ENCODE measurements at places on chromosomes 1 and 21.

- DNase-seq = no peak
These were observed 40.3 kb downstream of the GPR88 start for GRCh38 chr1:100578201-100578600.

GRCh38 chr1:59146651-59147358 is 150.1 kb upstream of the FGGY start:
- DNase-seq = peak; percentile 49

DNA sequence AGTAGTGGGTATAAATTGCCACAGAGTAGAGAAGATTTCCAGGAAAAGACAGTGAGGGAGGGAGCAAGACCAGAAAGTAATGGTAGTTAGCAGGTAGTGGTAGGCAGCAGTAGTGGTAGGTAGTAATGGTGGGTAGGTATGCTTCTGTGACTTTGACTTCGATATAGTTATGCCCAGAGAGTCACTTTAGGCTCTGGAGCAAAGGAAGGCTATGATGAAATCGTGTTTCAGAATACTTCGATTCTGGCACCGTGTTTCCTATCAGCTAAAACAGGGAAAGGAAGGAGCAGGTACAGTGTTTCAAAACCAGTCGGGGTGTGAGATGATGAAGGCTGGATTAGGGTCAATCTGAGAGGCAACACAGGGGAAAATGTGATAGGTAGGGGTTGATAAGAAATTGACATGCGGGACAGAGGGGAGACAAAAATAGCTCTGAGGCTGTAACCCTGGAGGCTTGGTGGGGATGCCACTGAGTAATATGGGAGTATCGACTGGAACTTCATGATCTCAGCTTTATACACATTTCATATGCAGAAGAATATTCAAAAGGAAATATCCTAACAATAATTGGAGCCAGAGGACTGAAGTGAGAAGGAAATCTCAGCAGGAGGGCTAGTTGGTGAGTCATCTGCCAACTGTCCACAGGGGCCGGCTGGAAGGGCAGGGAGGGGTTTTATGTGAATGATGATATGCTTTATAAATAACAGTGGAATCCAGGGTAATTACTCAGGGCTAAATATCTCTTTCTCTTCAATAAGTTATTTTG is 25.2 kb upstream of the TRIM45 start:
- DNase-seq = no peak

- DNase-seq = no peak
These were observed 59.1 kb downstream of the SPSB1 start for GRCh38 chr1:9351654-9352271.

DNA sequence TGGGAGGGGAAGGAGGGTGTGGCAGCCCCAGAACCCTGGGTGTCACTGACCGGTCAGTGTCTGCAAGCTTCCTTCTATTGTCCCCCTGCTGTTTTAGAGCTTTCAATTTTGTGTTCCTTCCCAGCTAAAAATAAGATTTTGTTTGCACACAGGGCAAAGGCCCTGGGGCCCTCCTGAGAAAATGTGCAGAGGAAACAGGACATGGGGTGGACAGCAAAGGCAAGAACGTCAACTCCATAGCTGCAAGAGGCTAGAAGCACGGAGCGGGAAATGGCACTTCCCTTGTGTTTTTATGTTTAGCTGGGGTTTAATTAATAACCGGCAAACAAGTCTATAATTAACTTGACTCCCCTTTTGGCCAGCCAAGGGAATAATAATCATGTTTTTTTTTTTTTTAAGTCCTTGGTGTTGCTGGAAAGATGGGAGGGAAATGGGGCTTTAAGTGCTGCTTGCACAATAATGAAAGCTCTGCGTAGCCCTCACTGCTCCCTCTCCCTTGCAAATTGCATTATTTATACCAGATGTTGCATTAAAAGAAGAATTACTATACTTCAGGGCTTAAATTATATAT is 261.4 kb upstream of the USP24 start:
- no peak for DNase-seq

DNA sequence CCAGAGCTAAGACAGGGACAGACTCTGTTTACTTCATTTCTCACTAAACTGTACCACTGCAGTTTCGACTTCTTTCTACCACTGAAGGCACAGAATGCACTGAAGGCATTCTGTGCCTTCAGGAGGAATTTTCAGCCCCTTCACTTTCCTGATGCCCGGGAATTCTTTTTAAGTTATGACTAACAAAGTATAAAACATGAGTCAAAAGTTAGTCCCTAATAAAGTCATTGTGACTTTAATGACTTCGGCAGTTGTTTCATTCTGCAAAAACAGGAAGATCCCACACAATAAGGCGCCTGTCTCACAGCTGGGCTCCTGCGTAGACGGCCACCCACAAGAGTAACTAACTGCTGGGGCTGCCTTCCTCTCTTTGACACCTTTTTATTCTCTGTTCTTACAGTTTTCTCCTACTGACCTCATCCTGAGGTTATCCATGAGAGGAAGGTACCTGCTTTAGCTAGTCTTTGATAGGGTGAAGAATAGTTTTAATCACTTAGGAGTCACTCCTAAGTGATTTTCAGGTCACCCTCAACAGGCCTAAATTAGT is 183.9 kb upstream of the SGIP1 start:
- peak; percentile 63 for DNase-seq

DNA sequence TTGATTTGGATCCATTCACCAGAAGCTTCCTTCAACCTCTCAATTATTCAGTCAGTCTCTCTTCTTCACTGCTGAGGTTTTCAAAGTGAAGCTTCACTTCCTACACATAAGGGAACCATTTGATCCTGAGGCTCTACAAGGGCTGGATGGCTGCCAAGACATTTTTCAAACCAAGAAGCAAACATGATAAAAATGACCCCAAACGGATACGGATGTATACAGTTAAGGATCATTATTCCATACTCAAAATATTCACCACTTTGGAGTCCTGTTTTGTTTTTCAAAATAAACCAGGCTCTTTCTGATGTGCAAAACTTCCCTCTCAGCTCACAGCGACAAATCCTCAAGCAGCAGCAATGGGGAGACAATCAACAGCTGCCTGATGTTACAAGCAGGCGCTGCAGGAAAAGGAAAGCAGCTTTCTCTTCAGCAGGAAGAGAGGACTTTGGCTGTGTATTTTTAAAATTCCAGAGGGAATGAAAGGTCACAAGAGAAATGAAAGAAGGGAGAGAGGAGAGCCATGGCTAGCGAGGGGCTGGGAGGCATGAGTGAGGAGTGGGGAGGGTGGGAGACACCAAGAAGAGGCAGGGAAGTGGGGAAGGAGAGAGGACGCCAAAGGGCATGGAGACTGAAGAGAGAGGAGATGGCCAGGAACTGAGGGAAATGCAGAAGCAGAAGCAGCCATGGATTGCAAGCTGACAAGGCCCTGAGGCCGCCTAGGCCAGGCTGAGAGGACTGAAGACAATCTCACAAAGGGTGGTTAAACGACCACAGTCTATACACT is 145.4 kb downstream of the SLC45A1 start:
- no peak for DNase-seq

- DNase-seq = no peak
These were observed 25.3 kb upstream of the HHAT start for GRCh38 chr1:210303391-210303790.

- no peak for DNase-seq
These were observed 102.3 kb downstream of the GLIS1 start for GRCh38 chr1:53636621-53637171.

GRCh38 chr1:78232630-78233029 is 186.9 kb downstream of the GIPC2 start:
- DNase-seq = no peak

DNA sequence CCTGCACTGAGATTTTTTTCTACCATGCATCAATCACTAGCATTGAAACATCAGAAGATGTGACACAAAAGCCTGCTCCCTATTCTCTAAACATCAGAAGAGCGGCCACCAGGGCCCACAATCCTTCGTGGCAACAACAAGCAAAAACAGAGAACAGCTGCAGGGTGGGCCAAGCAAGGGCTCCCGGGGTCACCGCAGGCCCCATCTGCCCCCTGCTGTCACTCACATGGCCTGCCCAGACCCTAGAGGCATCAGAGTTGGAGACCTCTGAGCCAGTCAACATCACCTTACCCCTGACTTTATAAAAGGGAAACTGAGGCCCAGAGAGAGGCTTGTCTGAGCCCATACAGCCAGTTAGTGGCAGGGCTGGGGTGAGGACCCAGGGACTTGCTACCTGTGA is 1.8 kb downstream of the LAPTM5 start:
- DNase-seq = no peak

DNA sequence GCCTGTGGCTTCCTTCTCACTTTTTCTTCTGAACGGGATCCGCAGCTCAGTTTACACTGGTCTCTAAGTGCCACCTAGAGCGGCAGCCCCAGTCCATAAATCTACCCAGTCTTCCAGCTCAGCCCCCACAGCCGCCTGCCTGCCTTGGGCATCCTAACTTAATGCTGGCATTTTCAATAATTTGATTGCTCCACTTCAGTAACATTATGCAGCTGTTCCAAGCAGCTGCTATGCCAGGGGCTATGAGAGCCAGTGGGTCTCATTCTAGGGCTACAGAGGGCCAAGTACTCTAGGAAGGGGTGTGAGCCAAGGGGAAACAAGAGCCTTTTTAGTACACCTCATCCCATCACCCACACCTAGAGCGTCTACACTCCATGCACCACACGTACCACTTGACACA is 48.4 kb upstream of the COA6 start:
- DNase-seq = no peak

DNA sequence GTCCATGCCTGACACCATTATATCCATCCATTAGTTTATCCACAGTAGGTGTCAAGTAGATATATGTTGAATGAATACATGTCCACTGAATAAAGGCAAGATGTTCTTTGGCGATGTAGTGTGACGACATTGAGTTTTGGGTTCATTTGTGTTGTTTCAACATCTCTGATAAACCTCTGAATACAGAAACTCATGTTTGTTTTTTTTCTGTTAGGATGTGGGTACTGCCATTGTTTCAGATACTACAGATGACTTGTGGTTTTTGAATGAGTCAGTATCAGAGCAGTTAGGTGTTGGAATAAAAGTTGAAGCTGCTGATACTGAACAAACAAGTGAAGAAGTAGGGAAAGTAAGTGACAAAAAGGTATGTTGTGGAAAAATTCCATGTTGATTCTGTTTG is 28.1 kb downstream of the MDM4 start:
- DNase-seq = no peak

DNA sequence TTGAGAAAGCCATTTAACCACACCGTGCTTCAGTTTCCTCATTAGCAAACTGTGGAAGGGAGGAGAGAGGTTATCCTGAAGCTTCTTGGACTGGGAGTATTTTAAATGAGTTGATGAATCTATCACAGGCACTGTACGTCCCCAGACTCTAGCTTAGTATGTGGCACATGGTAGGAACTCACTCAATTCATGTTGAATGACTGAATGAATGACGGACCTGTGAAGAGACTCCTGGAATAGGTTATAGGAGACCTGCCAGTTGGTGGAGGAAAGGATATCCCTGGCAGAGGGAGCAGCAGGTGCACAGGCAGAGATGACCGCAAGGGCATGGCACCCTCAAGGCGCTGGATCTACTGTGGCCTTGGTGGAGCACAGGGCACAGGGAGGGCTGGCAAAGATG is 118.5 kb downstream of the HMGB4 start:
- no peak for DNase-seq

GRCh38 chr1:46520063-46520911 is 30.7 kb downstream of the DMBX1 start:
- no peak for DNase-seq

DNA sequence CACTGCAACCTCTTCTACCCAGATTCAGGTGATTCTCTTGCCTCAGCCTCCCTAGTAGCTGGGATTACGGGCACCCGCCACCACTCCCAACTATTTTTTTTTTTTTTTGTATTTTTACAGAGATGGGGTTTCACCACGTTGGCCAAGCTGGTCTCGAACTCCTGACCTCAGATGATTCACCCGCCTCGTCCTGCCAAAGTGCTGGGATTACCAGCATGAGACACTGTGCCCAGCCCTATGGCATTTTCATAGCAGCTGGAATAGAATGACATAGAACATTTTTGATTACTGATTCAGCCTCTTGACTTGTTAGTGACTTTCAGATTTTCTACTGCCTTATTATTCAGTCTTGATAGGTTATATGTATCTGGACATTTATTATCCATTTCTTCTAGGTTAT is 1046.2 kb downstream of the AMY1C start:
- no peak for DNase-seq

GRCh38 chr1:87284456-87285240 is 44.0 kb upstream of the LMO4 start:
- no peak for DNase-seq

GRCh38 chr1:116824631-116825206 is 70.5 kb downstream of the CD2 start:
- DNase-seq = no peak

DNA sequence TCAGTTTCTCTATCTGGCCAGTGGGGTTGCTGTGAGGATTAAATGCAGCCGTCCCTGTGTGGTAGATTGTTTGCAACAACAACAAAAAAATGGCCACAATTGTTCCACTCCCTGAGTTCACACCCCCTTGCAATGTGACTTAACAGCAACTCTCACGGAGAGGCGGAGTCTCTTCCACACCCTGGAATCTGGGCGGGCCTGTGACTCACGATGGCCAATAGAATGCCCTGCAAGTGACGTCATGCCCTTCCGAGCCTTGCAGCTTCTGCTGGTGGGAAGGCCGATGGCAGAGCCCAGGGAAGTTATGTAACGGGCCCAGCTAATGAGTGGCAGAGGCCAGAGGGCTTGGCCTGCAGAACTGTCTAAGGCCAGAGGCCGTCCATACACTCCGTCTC is 87.9 kb downstream of the RIPK4 start:
- no peak for DNase-seq

DNA sequence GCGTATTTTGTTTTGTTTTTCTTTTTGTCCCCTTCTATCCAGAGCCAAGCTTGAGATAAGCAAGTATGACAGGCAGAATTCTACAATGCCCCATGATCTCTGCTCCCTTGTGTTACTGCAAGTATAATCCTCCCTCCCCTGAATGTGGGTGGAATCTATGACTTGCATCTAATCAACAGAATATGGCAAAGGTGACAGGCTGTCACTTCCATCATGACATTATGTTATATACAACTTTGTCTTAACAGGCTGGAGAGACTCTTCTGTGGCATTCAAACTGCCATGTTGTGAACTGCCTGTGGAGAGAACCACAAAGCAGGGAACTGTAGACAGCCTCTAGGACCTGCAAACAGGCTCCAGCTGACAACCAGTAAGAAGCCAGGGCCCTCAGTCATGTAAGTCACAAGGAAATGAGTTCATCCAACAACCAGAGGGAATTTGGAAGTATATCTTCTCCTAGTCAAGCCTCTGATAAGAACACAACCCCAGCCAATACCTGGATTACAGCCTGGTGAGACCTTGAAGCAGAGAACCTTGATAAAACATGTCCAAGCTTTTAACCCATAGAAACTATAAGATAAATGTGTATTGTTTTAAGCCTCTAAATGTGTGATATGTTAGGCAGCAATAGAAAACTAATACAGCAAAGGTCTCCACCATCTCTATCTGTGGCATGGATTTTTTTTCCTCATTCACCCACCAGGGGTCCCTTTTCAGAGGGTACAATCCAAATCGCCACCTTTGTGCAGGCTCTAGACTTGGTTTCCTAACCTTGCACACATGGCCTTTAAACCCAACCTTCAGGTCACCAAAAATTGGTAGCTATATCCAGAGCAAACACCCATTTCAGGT is 5.7 kb upstream of the C1orf162 start:
- DNase-seq = no peak

- DNase-seq = no peak
These were observed 16.5 kb downstream of the TRIT1 start for GRCh38 chr1:39866767-39867166.
